ENCODE measurements at places on chromosomes 11 and 22.

DNA sequence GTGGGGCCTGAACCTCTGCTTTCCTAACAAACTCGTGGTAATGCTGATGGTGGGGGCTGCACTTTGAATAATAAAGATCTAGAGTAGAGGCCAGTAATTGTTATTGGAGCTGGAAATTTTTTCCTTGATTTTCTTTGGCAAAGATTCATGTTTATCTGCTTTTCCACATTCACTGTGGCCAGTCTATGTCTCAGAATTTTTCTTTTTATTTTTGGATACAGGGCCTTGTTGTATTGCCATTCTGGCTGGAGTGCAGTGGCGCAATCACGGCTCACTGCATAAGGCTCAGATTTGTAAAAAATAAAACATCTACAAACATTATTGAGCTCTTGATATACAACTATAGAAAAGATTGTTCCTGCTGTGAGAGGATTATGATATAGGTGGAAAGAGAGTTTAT is 1.6 kb downstream of the TMEM135 start:
- no peak for DNase-seq

GRCh38 chr11:68189082-68189481 is 24.0 kb downstream of the KMT5B start:
- no peak for DNase-seq

DNA sequence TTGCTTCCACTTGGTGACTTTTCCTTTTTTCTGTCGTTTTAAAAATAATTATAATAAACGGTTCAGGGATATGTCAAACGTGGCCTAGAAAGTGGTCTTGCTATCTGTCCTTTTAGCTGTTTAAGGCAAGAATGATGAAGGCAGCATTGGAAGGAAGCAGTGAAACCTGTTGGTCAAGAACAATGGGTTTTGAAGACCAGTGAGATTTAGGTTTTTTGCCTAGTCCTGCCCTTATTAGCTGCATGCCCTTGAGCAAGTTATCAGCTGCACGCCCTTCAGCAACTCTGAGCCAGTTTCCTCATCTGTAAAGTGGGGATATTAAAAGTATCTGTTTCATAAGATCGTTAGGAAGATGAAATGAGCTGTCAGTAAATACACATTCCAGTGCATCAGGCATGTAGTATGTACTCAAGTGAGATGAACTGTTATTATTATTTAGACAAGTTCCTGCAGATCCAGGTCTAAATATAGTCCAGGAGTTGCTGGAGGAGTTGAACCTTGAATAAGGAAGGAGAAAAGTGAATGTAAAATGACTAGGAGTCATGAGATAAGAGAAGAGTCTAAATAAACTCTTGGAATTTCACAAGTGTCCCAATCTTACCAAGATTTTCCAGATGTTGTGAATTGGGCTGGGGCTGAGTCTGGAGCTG is 90.8 kb upstream of the HSD17B12 start:
- no peak for DNase-seq

- no peak for DNase-seq
Observed at GRCh38 chr11:34644669-34645406, 23.9 kb downstream of the EHF start.

DNA sequence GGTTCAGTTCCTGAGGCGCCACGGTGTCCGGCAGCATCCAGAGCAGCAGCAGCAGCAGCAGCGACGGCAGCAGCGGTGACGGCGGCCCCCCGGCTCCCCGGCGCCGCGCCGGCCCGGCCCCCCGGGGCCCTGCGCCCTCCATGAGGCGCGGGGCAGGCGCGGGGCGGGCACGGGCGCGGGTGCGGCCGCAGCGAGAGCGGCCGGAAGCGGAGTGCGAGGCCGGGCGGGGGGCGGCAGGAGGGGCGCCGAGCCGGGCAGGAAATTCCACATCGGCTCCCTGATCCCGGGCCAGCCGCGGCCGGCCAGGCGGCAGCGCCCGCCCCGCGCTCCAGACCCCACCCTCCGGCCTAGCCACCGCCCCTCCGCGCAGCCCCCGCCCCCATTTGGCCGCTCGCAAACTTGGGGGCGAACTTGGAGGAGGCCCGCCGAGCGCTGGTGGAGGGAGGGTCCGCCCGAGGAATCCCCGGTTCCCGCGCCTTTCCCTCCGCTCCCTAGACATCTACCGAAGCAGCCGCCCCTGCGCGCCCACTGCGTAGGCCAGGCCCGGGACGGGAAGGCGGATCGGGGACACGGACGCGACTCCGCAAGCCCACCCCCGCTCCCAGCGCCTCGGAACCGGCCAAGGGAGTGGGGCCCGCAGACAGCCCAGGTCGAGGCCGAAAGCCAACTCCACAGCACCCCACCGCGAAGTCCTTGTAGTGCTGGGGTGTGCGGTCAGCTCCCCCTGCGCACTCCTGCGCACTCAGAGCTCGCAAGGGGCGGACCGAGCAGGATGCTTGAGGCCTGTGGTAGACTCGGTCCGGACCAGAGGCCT is at the start of gene SCARF2:
Gene SCARF2 (minus strand): TSS at position 213 of the 814 bp plus-strand sequence. CDS start 71 bp downstream, at position 142.
- no peak for DNase-seq

GRCh38 chr11:100820621-100821020 is 133.5 kb downstream of the ARHGAP42 start:
- DNase-seq = no peak

DNA sequence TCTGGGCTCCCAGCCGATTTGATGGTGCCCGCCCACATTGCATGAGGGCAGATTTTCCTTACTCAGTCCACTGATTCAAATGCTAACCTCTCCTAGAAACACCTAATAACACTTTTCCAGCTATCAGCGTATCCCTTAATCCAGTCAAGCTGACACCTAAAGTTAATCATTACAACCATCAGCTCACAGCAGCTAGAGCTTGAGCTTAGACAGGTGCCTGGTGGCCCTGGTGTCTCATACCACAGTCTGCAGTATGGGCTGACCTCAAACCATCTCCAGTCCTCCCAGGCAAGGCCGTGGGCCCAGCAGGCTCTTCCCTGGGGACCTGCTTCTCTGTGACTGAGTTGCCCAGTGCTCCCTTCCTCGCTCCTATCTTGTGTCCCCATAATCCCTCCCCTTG is 174.4 kb upstream of the NECTIN1 start:
- no peak for DNase-seq

DNA sequence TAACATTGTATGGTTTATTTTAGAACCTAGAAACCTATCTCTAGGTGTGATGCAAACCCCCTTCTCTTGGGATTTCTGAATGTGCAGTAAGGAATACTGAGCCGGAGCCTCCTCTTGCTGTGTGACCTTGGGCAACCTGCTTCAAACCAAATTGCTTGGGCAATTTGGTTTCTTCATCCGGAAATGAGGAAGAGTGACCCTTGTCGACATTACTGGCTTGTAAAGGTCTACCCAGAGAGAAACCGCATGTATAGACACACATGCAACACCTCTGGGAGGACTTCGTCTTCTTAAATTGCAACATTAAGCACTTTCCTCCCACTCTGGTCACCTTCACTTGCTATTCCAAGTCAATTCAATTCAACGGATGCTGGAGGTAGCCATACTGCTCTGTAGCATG is 19.6 kb upstream of the TP53I11 start:
- no peak for DNase-seq

- DNase-seq = no peak
Observed at GRCh38 chr11:57213342-57214097, 23.5 kb downstream of the APLNR start.

GRCh38 chr11:114185436-114185835 is 110.8 kb upstream of the NNMT start:
- no peak for DNase-seq

GRCh38 chr11:78061088-78061920 is 2.4 kb upstream of the THRSP start:
- no peak for DNase-seq

DNA sequence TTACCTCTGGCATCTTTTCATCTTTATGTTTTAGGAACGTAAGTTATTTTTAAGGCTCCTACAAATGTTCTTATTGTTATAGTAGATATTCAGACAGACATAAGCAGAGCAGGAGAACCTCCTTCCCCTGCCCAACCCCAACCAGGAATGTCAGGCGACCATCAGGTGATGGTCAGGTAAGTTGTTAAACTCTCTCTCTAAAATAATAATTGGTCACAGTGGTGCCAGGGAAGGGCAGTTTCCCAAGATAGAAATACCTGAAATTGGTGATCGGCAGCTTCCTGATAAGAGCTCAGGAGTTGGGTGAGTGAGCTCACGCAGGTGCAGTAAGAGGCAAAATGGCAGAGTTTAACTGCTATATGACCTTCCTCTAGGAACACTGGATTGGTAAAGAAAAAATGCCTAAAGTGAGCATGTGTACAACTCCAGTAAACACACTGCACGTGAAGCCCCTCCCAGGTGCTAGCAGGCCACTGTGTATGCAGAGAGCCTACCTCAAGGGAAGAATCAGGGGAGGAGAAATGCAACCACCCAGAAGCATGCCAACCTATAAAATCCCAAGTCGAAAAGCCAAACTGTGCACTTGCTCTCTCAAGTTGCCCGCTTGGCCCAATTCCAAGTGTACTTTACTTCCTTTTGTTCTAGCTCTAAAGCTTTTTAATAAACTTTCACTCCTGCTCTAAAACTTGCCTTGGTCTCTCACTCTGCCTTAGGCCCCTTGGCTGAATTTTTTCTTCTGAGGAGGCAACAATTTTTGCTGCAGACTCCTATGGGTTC is 273.9 kb downstream of the SBF2 start:
- DNase-seq = no peak

- no peak for DNase-seq
Observed at GRCh38 chr11:126007238-126007637, 55.4 kb downstream of the CDON start.

DNA sequence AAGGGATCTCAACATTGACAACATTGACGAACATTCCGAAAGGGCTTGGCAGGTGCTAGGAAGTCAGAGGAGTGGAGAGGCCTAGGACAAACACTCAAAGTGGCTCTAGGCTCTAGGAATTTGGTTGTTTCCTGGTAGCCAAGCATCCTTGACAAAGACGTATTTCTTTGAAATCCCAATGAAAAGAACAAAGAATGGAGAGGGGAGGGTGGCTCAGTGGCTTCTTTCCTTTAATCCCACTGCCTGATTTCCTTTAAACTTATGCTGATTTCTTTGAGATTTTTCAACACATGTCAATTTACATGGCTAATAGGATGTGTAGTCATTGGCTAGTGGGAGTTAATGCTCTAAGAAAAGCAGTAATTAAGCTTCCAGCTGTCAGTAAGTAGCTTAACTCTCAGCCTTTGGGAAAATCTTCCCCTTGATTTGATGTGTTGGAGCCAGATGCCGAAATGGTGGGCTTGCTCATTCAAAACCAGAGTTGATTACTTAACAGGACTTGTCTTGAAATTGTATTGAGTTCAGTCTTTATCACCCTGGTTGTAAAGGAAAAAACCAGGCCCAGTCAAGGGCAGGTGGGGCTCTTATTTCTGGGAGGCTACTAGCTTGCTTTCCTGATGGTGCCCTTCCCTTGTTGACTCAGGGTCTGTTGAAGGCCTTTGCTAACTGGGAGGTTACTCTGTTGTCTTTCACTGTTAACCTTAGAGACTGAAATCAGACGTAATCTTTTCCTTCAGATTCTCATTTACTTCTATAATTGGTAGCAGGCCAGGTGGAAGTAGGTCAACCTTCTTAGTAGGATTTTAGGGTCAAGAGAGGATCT is 44.6 kb upstream of the SORL1-AS1 start:
- no peak for DNase-seq

- no peak for DNase-seq
Observed at GRCh38 chr11:68090706-68091105, 30.5 kb downstream of the CHKA start.

GRCh38 chr22:49941507-49942316 is 18.9 kb upstream of the PIM3 start:
- no peak for DNase-seq

DNA sequence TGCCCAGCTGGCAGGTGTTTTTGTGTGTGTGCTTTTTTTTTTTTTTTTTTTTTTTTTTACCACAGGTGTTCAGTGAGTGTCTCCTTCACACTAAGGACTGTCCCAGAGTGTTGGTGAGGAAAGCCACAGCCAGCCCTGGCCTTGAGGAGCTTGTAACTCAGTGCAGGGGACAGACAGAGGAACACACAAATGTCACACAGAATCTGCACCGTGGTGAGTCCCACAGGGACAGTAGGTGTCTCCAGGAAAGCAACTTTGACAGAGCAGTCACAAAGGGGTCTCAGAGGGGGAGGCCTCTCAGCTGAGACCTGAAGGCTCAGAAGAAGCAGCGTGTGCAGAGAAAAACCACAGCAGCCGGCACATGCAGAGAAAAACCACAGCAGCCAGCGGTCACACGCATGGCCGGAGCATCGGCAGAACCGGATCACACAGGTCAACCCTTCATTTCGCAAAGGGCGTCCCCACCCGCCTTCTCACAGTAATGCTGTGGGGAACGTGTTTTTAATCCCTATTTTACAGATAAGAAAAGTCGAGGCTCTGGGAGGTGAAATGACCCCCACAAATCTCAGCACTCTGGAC is 101.7 kb upstream of the PRR5 start:
- no peak for DNase-seq

GRCh38 chr22:41818596-41818995 is 14.3 kb upstream of the SREBF2 start:
- DNase-seq = no peak

DNA sequence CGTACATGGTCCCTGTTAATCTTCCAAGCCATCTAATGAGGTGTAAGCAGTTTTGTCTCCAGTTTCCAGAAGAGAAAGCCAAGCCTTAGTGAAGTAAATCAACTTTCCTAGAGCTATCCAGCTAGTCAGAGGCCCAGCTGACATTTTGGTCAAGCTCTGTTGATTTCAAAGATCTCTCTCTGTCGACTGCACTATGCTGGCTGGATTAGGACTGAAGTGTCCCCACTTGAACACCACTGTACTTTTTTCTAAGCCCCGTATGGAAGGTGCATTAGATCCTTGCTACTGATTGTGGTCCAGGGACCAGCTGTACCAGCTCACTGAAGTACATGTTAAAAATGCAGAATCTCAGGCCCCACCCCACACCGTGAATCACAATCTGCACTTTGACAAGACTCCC is 176.5 kb upstream of the NAV2 start:
- peak; percentile 31 for DNase-seq

GRCh38 chr11:119696378-119697222 is 32.4 kb downstream of the NECTIN1 start:
- no peak for DNase-seq

- DNase-seq = peak; percentile 20
Observed at GRCh38 chr22:39725351-39726035, 154.9 kb downstream of the CACNA1I start.

- DNase-seq = no peak
Observed at GRCh38 chr22:19824212-19824925, 30.3 kb downstream of the GNB1L start.

DNA sequence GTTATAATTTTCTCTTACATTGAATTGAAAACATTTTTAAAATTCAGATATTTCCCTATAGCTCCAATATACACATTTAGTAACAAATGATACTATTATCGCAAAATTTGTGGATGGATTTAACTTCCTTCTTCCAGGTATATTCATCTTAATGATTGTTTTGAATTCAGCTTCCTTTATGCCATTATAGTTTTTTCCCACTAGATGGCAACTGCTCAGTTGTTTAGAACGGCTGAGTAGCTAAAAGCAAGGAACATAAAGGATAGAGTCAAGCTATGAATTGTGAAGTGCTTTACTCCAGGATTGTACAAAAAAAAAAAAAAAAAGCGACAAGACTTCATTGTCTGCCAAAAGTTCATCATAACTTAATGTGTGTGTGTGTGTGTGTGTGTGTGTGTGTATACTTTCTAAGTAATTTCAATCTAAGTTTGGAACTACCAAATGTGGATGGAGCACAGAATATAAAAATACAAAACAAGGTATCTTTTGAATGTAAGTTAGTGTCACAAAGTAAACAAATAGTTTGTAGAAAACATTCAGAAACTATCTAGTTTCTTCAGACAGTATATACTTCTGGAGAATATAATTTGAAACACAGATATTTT is 846.4 kb downstream of the DLG2 start:
- no peak for DNase-seq

All from NCI-H187 (cell line).